Occipital lobe (tissue), 3 donors: ENCODE measurements at places on chromosomes 7 and 10. TPM values are rescaled to one million over a fixed set of nuclear protein-coding genes. Genes with fewer than 3 reads are reported as not detected.

Gene SPDYE1
- total RNA-seq, result not detected

Gene BHLHA15
- total RNA-seq, result 10.0 TPM

Gene HNRNPA2B1
- total RNA-seq, result 146 TPM

Gene TAX1BP1
- total RNA-seq, result 81.1 TPM

Gene TFEC
- total RNA-seq, result 2.2 TPM

Gene LRMDA
- 0.62 TPM for total RNA-seq

Gene WNT2
- 0.16 TPM for total RNA-seq

Gene ARMH3
- total RNA-seq, result 25.1 TPM

Gene PDE6C
- not detected for total RNA-seq

Gene HOXA10
- not detected for total RNA-seq

Gene IDE
- total RNA-seq, result 19.7 TPM

Gene FKBP6
- not detected for total RNA-seq

Gene SNX10
- 61.5 TPM for total RNA-seq

Gene LMOD2
- not detected for total RNA-seq

Gene FAM171A1
- total RNA-seq, result 31.2 TPM

Gene REPIN1
- 26.8 TPM for total RNA-seq

Gene MMRN2
- 4.8 TPM for total RNA-seq
